ENCODE measurements at places on chromosomes 5 and 9.

DNA sequence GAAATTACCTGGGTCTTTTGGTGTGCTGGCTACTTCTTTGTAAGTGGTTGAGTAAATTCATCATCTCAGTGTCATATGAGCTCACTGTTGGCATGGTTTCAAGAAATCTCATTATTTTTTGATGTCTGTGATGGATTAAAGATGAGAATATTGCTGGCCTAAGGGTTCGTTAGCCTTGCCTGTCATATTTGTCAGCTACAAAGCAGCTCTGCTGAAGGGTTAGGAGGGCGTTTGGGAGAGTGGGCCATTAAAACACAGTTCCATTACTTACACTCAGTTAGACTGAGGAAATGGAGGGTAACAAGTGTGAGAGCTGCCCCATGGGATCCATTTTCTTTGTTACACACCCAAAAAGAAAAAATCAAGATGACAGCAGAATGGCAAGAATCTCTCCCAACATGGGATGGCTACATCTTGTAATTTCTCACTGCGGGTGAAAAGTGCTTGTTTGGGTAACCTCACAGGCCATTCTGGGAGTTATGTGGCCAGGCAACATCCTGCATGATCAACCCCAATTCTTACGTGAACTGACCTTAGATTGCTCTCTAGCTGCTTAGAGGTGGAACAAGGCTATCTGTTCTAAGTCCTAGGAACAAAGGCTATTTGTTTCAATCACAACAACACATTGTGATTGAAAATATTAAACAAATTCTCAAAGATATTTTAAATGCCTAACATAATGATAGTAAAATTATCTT is 609.5 kb upstream of the RGMB start:
- DNase-seq: no peak

- DNase-seq: no peak
Observed at GRCh38 chr5:133348406-133348805, 263.9 kb downstream of the FSTL4 start.

DNA sequence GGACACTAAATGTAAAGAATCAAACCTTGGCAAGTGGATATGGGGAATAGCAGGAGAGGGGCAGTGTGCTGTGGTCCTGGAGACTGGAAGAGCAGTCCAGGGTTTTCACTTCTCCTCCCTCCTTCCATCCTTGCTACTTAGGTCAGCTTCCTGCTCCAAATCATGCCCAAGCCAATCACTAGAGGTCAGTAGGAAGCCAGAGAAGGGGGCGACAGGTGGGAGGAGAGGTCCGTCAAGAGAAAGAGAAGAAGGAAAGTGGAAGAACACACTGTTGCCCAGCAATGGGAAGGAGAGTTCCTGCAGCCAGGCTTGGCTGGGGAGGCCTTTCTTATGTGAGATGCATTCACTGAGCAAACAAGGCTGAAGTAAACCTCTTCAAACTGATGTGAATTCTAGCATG is 289.6 kb downstream of the DTWD2 start:
- no peak for DNase-seq

- no peak for DNase-seq
Observed at GRCh38 chr9:76620581-76620980, 143.7 kb upstream of the PCA3 start.

- no peak for DNase-seq
Observed at GRCh38 chr9:13377171-13377925, 97.9 kb upstream of the MPDZ start.

DNA sequence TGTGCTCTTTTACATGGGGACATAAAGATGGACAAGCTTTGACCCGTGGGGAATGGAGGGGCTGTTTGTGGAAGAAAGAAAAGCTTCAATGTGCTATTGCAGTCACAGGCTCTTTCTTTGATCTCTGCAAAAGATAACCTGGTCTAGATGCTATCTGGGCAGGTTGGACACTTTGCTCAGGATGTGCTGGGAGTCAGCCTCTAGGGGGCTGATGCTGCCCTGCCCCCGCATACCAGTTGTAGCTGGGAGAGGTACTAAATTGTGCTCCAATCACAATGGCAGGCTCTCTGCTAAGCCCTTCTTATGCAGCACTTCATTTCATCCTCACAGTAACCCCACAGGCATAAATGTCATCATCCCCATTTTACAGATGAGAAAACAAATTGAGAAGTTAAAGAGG is 67.2 kb downstream of the PSD2 start:
- no peak for DNase-seq

GRCh38 chr9:130998597-130999244 is 10.3 kb upstream of the LAMC3 start:
- no peak for DNase-seq

- no peak for DNase-seq
Observed at GRCh38 chr9:136326061-136326760, 1.1 kb upstream of the GPSM1 start.

DNA sequence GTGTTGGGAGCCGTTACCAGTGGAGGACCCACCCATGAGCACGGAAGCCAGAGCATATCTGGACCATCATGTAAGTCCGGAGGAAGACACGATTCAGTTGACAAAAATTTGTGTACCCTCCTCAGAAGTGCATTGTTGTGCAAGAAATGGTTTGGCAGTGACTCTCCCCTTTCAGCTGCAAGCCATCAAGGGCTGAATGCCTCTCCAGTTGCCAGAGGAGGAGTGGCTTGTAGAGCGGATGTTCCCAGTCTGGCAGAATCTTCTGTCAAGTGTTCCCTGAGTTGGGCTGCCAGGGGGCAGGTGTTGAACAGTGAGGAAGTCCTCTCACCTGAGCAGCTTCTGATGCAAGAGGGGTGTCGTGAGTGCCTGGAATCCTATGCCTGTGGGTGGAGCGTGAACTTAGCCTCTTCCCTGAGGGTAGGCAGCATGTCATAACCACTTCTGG is 27.6 kb upstream of the CDKN2AIPNL start:
- no peak for DNase-seq

GRCh38 chr5:80399526-80400239 is 8.2 kb upstream of the ZFYVE16 start:
- DNase-seq: no peak

DNA sequence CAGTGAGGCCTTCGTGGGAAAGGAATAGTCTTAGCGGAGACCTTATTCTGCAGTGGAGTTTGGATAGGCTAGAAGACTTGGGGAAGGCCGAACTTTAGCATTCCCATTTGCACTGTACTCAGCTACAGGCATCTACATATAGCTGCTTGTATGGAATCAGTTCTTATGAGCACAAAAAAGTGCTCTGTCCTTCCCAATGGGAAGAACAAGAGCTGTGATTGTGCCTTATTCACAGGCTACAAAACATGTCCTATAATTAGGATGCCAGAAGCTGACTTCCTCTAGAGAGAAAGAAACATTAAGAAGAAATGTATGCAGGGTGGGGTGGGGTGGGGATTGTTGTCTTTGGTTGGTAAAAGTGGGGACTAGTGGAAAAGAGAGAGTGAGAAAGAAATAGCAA is 154.7 kb downstream of the ATP10B start:
- DNase-seq: no peak

DNA sequence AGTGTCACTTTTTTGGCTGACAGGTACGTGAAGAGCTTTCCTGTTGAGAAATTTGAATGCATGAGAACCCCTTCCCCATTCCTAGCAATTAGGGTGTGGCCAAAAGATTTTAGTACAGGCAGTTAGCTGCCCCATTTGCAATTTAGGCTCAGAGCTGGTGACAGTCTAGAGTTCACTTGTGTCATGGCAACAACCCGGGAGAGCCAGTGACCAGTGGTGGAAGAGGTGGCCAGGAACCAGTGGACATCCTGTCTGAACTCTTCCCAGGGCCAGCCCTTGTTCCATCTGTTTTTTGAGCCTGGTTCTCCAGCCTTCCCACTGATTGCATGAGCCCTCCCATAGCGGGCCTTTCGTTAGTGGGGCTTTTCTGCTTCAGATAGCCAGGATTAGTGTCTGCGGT is 2.5 kb upstream of the NEUROG1 start:
- DNase-seq: no peak

DNA sequence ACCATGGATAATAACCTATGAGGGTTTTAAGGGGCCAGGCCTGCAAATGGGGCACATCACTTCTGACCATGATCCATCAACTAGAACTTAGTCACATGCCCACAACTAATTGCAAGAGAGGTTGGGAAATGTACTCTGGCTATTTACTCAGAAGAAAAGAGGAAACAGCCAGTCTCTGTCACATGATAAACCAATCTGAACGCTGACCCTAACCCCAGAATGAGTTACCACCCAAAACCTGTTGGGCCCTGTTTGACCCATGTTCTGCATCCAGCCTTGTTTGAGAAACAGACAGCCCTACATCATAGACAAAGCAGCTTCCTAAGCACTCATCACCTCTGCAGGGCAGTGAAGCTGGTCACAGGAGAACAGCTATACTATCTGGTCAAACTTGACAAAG is 5.8 kb downstream of the MACROH2A1 start:
- DNase-seq: no peak

DNA sequence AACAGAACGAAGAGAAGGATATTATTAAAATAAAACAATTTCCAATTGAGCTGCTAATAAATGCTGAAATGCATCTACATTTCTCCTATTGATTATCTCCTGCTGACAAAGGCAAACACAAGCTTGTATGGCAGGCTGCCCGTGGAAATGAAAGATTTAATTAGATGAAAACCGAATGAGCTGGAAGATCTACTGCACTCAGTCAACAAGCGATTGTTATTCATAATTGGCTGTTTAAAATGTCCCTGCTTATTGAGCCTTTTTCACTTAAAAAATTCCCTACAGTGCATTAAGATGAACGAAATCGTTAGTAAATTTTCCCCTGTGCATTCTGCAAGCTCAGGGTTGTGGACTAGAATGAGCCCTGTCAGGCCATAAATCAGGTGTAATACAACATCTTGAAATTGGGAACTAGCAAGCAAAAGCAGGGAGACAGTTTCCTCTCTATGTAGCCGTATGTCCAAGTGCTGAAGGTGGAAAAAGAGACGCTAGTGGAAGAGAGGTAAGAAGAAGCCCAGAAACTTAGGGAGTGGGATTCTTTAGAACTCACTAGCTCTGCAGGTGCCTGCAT is 28.5 kb upstream of the KIF4B start:
- no peak for DNase-seq

DNA sequence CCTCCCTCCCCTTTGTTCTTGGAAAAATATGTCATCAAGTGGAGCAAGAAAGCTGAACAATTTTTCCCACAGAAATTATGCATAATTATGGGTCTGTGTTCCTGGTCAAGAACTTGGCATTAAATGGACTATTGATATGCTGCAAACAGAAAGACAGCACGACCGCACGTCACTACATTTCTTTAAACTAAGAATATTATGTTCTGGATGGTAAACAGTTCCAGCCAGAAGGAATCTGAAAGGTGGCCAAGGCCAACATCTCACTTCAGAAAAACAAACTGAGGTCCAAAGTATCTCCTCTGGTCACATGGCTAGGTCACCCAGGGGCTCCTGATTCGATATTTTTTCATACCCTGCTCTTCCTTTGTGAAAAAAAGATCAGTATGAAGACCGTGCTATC is 173.3 kb upstream of the GAS1 start:
- DNase-seq: no peak

DNA sequence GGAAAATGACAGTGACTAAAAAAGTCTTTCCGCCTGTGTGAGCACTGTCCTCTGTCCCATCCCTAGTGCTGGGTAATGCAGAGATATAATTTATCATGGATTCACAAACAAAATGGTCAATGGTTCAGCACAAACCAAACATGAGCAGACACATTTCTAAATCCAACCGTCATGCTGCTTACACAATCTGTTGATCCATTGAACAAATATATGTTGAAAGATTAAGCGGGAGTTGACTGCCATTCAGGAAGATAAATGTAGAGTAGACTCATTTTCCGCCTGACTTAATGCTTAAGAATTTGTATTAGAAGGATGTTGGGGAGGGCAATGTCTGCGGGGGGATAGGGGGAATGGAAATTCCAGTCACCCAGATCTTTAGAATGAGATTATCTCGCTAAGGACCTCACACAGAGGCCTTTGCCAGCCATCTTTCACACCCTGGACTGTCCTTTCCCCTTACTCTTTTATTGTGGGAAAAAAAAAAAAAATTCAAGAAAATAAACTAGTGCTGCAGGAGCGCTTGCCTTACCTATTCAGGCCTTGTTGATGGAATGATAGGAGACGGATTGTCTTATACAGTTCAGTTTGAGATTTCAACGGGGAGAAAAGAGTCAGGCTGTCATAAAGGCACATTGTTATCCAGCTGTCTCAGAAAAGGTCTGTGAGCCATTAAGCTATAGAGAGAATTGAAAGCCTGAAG is 153.7 kb downstream of the TLE1 start:
- DNase-seq: no peak

DNA sequence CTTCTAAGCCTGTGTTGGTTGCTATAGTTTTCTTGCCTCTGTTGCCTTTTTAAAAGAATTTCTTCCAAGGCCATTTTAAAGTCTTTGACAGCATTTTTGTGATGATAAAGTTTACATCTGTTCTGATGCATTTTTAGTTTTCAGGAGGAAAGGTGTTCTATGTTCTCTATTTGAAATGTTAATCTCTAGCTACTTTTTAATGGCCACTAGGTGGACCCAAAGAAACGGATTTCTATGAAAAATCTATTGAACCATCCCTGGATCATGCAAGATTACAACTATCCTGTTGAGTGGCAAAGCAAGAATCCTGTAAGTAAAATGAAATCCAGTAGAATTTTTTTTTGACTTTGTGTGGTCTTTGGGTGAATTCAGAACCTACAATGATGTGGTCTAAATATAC is 60.2 kb downstream of the MELK start:
- DNase-seq: no peak

DNA sequence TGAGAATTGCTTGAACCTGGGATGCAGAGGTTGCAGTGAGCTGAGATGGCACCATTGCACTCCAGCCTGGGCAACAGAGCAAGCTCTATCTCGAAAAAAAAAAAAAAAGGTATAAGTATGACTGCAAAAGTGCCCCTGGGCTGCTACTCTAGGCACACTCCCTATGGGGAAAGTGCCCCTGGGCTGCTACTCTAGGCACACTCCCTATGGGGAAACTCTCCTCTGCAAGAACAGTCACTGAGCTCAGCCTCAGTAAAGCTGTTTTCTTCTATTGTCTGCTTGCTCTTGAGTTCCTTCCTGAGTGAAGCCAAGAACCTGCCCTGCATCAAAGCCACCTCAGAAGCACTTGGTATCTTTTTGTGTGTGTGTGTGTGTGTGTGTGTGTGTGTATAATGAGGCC is 20.9 kb upstream of the TENT2 start:
- DNase-seq: no peak

GRCh38 chr9:78884611-78885150 is 587.8 kb downstream of the PSAT1 start:
- no peak for DNase-seq

- DNase-seq: no peak
Observed at GRCh38 chr5:97101189-97101910, 41.1 kb downstream of the LIX1 start.

- no peak for DNase-seq
Observed at GRCh38 chr9:87292449-87293191, 205.0 kb upstream of the DAPK1 start.

GRCh38 chr9:128920381-128921058 is at the start of gene PHYHD1:
Gene PHYHD1, plus strand, starts transcription at chr9:128920982. Its CDS starts 1,342 bp downstream, at chr9:128922324.
- no peak for DNase-seq

GRCh38 chr9:89179540-89179894 is 899 bp upstream of the SHC3 start:
- no peak for DNase-seq

DNA sequence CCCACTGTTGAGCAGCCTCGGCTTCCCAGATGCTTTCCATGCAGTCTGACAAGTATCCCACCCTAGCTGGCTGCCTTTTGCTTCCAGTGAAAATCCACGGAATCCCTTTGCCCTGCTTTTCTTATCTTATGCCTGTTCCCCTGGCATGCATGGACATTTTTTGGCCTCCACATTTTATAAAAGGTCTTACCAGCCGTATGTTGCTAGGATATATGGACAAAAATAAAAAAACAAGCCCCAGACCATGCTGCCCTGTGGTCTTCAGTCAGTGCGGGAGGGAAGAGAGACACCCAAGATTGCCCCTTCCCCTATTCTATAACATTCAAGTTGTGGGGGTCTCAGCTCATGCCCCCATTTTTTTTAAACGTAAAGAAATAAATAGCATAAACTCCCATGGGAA is 129.6 kb downstream of the COL23A1 start:
- no peak for DNase-seq
